Activated T-helper 17 cell treated with anti-CD3 and anti-CD28 coated beads, Interleukin-2, amount 50 U/mL, for 72 hours (primary cell): ENCODE measurements at places on chromosomes 7 and 10.
A peak's percentile ranks its signal among the peaks of the same experiment; 100 is the strongest.

DNA sequence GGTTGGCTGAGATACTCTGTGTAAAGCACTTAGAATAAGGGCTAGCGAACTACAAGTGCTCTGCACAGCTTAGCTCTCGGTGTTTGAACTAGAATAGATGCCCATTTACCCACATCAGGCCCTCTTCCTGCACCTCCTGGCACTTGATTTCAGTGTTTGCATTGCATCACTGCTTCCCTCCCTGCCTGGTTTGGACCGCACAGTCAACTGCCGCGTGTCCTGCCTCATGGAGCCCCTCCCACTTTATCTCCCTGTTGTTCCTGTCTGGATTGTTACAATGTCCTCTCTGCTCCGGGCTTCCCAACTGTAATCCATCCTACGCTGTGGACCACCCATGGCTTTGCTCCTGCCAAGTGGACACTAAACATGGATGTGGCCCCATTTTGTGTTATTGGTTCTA lies 2.3 kb downstream of the FAM107B start:
- no peak for ATAC-seq

- ATAC-seq = no peak
Measured at GRCh38 chr10:49502358-49502757, 36.6 kb downstream of the ERCC6 start.

- no peak for ATAC-seq
Measured at GRCh38 chr10:123462246-123462645, 203.9 kb upstream of the GPR26 start.

- ATAC-seq = peak; percentile 76
Measured at GRCh38 chr10:14588084-14588937, 186.4 kb downstream of the FAM107B start.

DNA sequence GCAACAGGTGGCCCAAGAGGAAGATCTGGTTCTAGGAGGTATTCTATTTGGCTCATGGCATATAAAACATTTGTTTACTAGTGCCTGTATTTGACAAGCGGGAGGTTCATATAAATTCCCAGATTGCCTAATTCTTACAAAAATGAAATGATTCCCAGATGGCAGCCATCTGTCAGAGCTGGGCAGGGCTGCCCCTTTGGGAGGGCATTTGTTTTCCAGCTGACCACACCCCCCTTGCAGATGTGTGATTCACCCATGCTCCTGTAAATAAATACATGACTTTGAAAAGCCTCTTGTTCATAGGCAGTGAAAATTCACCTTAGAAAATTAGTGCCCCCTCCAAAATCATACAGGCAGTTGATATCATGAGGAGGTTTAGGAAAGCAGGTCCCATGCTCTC lies 8.6 kb downstream of the VWC2 start:
- no peak for ATAC-seq

GRCh38 chr7:16695621-16696237 lies 49.7 kb downstream of the BZW2 start:
- no peak for ATAC-seq

DNA sequence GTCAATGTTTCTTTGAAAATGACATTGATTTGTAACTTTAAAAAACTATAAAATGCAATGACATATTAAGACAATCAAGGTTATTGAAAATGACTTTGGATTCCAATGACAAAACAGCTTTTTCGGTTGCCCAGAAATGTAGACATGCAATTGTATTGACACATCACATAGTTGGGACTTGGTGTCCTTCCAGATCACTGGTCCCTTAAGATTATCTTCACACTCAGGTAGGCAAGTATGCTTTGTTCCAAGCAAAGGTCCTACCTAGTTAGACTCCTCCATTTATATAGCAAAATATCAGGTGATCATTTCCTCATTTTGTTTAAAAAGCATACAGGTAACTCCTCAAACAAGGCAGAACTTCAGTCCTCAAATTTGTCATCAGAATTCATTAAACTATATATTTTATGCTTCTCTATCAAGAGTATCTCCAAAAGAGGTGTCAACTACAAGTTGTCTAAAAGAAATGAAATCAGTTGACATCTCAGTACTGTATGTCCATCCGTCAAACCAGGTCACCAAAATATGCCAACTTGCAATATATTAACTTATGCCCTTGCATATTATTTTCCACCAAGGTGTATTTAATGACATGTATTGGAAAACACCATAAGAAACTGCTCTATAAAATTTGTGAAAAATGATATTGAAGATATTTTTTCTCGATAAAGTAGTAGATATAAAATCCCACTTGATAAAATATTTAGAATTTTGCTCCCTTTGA lies 64.6 kb downstream of the TSPAN12 start:
- ATAC-seq = no peak

DNA sequence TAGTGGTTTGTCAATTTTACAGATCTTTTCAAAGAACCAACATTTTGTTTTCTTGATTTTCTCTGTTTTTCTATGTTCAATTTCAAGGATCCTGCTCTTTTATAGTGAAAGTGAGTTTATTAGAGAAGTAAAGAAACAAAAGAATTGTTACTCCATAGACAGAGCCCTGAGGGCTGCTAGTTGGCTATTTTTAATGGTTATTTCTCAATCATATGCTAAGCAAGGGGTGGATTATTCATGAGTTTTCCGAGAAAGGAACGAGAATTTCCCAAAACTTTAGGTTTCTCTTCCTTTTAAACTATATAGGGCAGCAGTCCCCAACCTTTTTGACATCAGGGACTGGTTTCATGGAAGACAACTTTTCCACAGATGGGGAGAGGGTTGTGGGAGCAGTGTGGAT lies 165.0 kb downstream of the CCSER2 start:
- no peak for ATAC-seq

DNA sequence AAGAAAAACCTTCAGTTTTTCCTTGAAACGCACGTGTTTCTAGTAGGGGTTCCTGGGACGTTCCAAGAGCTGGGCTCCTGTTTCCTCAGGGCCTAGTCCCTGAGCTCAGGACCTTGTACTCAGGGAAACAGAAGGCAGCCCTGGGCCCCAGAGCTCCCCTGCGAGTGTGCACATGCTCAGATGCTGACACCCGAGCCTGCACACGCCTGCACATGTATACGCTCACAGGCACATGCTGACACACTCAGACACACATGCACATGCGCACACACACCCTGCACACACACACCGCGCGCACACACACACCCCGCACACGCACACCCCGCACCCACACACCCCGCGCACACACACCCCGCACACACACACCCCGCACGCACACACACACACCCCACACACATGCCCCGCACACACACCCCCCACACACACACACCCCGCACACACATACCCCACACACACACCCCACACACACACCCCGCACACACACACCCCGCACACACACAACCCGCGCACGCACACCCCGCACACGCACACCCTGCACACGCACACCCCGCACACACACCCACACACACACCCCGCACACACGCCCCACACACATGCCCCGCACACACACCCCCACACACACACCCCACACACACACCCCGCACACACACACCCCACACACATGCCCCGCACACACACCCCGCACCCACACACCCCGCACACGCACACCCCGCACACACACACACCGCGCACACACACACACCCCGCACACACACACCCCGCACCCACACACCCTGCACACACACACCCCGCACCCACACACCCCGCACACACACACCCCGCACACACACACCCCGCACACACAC lies 52.2 kb downstream of the CALML3 start:
- ATAC-seq = no peak

- ATAC-seq = no peak
Measured at GRCh38 chr7:33421429-33421828, 292.1 kb downstream of the BBS9 start.
